ENCODE measurements at places on chromosomes 5 and 9.

DNA sequence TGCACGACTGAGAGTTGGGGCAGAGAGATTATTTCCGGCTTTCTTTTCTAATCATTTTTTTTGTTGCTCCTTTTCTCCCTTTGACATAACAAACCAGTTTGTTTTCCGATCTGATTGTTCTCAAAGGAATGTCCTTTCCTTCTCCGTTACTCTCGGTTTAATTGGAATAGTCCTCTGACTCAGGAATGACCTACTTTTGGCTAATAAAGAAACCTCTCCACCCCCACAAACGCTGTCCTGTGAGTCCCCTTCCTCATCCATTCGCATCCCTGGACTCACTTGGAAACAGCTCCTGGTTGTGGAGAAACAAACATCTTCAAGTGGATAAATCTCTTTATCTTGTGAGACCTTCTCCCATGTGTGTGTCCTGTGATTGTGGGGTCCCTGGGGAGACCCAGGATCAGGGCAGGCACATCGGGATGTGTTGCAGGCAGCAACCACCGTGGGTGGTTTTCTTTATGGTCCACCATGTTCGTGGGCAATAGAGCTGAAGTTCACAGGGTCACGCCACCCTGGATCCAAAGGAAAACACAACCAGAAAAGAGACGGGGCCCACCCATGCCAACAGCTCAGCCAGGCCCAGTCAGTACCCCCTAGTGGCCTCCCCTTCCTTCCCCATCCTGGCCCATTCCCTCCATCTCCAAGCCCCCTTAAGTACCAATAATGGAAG, 45.2 kb upstream of the NEK6 start:
- DNase-seq: peak; percentile 78

GRCh38 chr9:10242255-10242654, 370.5 kb downstream of the PTPRD start:
- peak; percentile 8 for DNase-seq

DNA sequence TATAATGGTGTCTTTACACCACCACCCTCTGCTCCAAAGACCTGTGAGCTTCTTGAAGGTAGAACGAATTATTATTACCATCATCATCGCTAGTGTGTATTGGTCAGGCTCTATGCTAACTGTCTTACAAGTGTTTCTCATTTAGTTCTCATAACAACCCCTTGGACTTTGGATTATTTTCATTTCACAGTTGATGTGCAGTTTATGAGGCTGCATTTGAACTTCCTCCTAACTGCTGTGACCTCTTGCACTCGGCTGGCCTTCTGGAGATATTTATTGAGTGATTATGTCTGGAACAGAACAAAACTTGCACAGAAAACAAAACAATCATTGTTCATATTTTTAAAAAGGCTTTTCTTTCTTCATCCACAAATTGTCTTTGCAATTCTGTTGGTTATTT, 306.3 kb upstream of the SGCD start:
- no peak for DNase-seq

- DNase-seq: no peak
These were observed 43.0 kb downstream of the ADAMTSL1 start for GRCh38 chr9:18516965-18517364.

DNA sequence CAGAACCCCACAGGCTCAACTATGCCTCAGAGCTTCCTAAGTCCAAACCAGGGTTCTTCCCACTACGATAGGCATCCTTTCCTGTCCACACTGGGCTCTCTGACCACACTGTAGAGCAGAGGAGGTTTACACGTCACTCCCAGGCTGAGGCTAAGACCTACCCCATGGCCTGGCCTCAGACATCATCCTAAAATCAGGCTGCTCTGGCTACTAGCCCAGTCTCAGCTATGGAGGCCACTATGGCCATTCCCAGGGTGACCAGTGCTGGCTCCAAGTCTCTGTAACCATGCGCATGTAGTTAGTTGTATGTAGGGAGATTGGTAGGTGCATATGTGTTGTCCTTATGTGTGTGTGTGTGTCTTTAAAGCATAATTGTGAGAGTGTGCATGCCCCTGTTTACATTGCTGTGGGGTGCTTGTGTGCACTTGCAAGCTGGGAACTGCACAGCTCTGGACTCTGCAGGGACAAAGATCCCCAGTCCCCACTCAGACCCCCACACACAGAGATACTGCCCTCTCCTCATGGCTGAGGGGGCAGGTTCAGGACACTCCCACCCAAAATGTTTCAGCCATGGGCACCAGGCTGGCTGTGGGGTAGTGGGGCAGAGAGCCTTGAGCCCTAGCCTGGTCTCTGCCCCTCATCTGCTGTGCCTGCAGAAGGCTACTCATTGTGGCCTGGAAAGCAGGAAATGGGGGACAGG, 12.3 kb downstream of the PDLIM4 start:
- no peak for DNase-seq

- no peak for DNase-seq
These were observed 3.4 kb upstream of the SLC46A2 start for GRCh38 chr9:112894041-112894440.

DNA sequence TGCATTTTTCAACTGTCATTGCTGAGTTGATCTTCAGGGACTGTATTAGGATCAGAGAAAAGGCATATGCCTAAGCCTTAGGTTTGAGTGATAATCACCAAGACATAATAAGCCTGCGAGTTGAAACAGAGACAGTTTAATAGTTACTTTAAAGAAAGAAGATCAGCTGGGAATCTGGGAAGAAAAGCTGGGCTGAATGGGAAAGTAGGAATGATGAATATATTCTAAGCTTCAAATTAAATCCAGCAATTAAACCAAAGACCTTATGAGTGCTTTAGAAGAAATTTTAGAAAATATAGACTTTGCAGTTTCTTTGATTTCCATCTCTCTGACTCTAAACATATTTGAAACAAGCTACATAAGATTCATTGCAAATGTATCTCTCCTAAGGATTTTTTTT, 222.3 kb downstream of the ENC1 start:
- no peak for DNase-seq

- DNase-seq: no peak
These were observed 657.1 kb upstream of the CDH10 start for GRCh38 chr5:25301836-25302235.

DNA sequence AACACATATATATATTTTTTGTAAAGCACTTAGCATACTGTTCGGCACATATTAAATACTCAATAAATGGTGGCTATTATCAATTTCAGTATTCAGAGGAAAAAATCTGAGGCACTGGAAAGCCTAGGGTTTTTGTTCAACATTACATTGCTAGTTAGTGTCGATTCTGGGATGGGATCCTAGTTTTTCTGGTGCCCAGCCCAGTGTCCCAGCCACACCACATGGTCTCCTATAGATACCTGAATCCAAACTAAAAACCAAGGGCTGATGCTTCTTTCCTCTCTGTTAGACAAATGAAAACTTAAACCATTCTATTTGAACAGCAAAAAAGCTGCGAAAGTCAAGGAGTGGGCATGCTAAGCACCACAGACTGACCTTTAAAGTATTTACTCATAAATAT, 810.7 kb upstream of the DMAC1 start:
- DNase-seq: no peak

Data from fibroblast of skin of right biceps (primary cell).